ENCODE measurements at places on chromosomes 3 and 15.
A peak's percentile ranks its signal among the peaks of the same experiment; 100 is the strongest.

- DNase-seq, result no peak
These were observed at the start of gene TRH for GRCh38 chr3:129974564-129974832. Gene TRH (plus strand): TSS chr3:129974720. CDS start chr3:129975817, 1,097 bp downstream.

DNA sequence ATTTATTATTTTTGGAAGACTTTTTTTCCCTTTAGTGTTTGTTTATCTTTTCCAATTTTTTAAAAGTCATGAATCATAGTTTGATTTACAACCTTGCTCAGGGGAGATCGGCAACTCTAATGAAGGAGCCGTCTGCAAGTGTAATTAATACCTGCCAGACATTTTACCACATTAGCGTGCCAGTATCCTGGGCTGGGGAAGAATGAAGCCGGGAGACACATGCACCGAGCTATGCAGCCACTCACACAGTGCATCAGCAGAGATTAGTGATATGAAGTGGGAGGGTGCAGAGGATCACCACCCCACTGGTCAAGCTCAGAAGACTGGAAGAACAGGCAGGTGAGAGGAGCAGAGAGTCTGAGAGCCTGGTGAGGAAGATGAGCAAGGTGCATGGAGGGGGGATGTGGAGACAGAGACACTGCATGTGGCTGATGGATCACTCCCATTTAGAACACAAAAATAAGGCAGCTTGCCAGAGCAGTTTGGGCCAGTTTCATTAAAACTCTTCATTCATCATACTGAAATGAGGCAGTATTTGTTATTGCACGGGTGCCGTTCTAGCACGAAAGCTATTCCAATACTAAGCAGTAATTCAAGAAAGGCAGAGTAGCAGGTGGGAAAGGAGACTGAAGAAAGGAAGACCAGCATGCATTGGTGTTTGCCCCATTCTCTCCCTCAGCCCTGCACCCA is 821.6 kb downstream of the TUSC7 start:
- peak; percentile 14 for DNase-seq

DNA sequence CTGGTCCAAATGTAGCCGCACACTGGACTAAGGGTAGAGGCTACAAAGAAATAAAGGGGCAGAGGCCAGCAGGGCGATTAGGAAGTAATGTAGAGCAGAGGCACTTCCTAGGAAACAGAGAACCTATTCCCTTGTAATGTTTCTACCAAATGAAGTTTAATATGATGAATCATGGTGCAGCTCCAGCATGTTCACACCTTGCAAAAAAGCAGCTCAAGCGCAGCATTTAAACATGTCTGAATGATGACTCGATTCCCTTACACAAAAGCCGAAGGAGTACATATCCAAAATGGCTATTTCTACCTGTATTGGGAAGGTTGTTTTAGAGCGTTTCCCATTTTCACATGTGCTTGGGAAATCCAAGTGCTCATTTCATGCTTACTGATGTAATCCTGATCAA is 204.8 kb downstream of the MECOM start:
- no peak for DNase-seq

DNA sequence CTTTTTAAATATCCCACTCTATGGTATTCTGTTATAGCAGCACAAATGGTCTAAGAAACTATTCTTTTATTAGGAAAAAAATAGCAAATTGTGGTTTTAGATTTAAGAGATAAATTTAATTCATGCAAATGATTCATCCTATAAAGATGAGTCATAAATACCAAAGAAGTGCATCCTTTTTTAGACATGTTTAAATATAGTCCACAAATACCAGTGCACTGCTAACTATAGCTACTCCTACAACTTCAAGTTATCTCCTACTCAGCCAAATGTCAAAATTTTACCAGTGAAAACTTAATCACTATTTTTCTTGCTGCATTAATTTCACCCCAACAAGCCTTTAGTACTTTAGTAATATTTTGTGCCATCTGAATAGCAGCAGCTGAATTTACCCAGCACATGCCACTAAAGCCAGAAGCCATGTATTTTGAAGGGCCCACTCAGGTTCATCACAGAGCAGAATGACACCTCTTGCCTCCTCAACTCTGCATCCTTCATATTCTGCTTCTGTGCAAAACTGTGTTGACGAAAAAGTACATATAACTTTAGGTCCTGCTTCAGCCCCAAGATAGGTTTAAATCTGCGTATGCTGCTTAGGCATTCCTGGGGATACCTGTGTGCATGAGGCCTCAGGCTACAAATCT is 24.9 kb downstream of the CX3CR1 start:
- no peak for DNase-seq

DNA sequence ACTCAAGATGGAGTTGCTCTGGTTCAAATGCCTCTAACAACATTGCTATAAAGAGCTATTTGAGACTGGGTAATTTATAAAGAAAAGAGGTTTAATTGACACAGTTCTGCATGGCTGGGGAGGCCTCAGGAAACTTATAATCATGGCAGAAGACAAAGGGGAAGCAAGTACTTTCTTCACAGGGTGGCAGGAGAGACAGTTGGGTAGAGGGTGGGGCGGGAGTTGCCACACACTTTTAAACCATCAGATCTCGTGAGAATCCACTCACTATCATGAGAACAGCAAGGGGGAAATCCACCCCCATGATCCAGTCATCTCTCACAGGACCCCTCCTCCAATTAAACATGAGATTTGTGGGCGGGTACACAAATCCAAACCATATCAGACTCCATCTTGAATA is 30.7 kb downstream of the MAP2K5 start:
- no peak for DNase-seq
